ENCODE measurements at places on chromosomes 16 and 17.

GRCh38 chr16:68384288-68385161 lies 63.8 kb downstream of the SMPD3 start:
- DNase-seq: no peak

DNA sequence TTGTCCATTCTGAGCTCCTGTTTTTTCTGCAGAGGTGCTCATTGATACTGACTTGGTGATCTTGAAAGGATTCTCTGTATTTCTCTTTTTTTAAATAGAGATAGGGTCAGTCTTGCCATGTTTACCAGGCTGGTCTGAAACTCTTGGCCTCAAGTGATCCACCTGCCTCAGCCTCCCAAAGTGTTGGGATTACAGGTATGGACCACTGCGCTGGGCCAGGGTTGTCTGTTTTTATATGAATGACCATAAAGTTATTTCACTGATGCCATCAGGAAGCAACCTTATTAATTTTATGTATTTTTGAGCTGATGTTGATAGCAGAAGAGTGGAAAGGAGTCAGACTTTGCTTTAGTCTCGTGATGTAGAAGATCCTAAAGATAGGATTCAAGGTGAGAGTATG lies 35.7 kb upstream of the METTL9 start:
- DNase-seq: no peak

DNA sequence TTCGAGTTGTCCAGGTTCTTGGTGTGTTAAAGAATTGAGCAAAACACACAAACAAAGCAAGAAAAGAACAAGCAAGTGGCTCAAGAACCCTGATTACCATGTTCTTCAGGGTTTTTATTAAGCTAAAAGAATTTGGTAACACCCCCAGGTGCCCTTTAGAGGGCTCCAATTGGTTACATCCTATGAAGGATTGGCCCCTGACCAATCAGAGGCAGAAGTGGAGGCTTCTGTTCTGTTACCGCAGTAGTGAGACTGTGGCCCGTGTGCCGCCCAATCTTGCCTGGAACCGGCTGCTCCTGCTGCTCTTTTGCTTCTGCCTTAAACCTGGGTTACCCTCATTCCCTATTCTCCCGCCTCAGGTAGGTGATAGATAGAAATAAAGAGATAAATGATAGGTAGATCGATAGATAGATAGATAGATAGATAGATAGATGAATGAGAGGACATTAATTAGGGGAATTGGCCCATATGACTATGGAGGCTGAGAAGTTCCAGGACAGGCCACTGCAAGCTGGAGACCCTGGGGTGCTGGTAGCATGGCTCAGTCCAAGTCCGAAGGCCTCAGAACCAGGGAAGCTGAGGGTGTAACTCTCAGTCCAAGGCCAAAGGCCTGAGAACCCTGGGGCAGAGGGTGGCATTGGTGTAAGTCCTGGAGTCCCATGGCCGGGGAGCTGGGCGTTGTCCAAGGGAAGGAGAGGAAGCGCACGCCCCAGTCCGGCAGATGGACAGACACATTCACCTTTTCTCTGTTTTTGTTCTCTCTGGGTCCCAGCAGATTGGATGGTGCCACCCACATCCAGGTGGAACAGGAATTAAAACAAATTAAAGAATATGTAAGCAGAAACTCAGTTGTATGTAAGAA lies 3.5 kb upstream of the CA5A start:
- no peak for DNase-seq

DNA sequence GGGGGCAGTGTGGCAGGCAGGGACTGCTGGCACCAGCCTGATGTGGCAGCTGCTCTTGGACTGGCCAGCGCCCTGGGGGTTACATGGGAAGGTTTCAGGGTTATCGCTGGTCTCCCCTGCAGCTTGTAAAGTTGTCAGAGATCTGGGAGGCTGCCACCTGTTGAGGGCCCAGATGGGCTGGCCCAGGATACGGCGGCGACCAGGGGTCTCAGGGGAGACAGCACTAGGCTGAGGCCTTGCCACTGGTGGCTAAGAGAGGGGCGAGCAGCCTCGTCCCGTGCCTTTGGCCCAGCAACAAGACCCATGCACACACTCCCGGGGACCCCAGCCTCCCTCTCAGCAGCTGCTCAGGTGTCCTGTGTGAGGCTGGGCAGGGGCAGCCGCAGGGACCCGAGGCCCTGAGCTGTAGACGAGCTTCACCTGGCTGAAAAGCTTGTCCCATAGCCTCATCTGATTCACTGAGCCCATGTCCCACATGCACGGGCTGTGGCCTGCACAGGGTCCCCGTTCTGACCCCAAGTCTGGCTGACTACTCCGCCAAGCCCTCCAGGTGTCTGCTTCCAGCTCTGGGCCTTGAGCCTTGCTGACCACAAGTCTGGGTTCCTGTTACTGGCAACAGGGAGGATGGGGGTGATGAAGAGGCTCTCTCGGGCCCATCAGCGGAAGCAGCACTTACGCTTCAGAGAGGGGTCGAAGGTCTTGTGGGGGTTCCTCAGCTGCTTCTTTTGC lies 6.2 kb downstream of the DUS1L start:
- no peak for DNase-seq

DNA sequence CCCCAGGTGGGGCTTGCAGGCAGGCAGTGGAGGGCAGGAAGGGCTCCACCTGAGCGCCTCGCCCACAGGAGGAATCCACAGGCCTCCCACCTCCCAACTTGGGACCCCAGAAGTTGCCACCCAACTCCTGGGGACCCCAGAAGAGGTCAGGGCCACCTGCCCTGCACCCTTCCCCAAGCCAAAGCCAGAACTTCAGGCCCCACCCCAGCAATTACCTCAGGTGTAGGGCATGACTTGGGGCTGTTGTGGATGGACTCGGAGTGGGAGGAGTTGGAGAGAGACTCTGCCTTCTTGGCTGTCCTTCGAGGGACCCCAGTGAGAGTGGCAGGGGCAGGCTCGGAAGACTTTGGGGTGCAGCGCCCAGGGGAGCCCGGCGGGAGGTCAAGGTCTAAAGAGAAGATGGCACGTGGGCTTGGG lies 10.5 kb downstream of the TSPOAP1 start:
- no peak for DNase-seq

- DNase-seq: no peak
These were observed 403 bp upstream of the KRTAP3-1 start for GRCh38 chr17:41009301-41009760.

DNA sequence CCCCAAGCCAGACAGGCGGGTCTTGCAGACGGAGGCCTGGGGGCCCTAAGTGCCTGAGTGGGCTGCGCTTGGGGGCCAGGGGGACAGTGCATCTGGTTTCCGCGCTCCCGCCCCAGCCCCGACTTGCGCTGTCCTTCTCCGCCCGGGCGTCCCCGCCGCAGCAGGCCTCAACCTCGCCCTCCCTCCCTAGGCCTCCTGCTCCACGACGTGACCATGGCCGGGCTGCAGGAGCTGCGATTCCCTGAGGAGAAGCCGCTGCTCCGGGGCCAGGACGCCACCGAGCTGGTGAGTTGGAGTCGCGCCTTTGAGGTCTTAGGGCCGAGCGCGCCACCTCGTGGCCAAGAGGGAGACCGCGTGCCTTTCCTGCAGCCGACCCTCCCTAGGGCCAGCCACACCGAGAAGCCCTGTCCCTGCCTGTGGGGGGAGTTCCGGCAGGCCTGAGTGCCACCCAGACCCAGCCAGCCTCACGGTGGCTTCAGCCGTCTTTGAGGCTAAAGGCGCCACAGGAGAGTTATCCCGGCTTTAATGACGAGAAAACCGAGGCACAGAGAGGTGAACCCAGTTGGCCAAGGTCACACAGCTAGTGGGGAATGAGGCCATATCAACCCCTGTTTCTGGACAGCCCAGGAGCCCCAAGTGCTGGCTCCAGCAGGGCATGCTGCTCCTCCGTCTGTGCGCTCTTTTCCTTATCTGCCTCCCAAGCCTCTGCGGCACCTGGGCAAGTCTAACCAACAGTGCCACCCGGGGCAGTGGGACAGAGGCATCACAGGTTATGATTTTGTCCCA lies 12.2 kb upstream of the NDRG4 start:
- peak; percentile 82 for DNase-seq

- DNase-seq: no peak
These were observed 23.9 kb downstream of the NLRC5 start for GRCh38 chr16:57013229-57013628.

DNA sequence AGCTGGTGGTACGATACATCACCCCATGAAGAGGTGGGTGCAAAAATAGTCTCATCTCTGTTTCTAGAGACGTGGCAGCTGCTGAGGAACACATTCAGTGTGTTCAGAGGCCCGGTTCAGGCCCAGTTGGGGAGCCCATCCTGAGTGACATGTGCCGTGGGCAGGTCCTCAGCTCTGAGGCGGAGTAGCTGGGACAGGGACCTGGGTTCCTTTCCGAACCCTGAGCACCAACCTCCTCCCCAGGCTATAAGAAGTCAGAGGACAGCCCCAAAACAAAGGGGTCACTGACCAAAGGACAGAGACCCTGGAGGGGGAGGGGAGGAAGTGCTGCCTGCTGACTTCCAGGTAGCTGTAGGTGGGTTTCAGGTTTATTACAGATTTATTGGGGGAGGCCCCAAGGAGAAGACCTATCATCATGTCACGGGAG lies 5.1 kb downstream of the LDHD start:
- DNase-seq: no peak

- DNase-seq: no peak
These were observed 95.2 kb downstream of the MAF start for GRCh38 chr16:79505344-79505743.

DNA sequence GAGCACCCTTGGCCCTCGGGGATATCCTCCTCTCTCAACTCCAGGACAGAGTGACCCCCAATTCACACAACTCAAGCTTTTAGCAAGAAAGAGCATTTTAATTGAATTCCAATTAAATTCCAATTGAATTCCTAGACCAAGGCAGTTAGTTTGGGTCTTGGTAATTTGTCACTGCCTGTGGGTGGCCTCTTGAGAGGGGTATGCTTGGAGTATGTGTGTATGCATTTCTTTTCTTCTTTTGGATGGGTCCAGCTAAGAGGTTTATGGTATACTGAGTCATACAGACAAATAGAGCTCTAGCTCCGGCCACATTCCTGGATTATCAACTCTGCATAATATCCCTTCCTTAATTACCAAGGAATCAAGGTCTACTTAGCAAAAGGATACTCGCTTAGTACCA lies 136.7 kb downstream of the PCTP start:
- no peak for DNase-seq

GRCh38 chr16:11010575-11011221 lies 66.3 kb downstream of the CLEC16A start:
- no peak for DNase-seq

DNA sequence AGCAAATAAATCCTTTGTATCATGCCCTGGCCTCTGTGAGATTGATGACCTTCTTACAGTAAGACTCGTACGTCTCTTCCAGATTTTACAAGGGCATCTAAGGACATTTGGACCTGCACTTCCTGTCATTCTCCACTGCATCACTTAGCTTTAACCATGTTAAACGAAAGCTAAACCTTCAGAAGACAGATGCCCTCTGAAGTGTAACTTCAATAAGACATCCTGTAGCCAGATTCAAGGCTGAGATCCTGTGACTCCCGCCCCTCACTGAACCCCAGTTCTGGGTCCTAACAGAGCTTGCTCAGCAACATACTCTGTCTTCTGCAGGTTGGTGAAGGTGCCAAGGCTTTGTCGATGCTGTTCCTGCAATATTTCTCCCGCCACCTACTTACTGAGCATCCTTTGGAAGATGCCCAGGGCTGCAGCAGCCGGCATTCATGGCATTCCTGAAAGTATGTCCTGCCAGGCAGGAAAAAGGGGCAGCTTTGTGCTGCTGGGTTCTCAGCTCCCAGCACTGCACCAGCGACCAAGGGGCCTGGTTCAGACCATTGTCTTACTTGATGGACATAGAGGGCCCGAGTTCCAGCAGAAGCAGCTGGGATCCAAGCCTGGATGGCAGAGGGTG lies 131.1 kb downstream of the AXIN2 start:
- DNase-seq: no peak

GRCh38 chr16:73022534-73022933 lies 25.4 kb downstream of the ZFHX3 start:
- DNase-seq: no peak

GRCh38 chr17:81398176-81398831 lies 3.0 kb downstream of the BAHCC1 start:
- no peak for DNase-seq

GRCh38 chr17:69677130-69677529 lies 262.6 kb downstream of the MAP2K6 start:
- DNase-seq: no peak
